ENCODE measurements at places on chromosomes 5 and 9. TPM values are rescaled to one million over a fixed set of nuclear protein-coding genes. Genes with fewer than 3 reads are reported as not detected.
A peak's percentile ranks its signal among the peaks of the same experiment; 100 is the strongest.

The NDUFB6 gene
- total RNA-seq: 51.8 TPM

The QRFP gene
- total RNA-seq: not detected

The TCF7 gene
- 1.6 TPM for total RNA-seq

The SLC36A3 gene
- total RNA-seq: not detected

The C8G gene
- total RNA-seq: 1.4 TPM

The DDX4 gene
- total RNA-seq: not detected

The HRH2 gene
- 8.2 TPM for total RNA-seq

The GNE gene
- 14.9 TPM for total RNA-seq

The PKD2L2 gene
- total RNA-seq: 0.29 TPM

The CNTNAP3 gene
- 14.2 TPM for total RNA-seq

The THG1L gene
- total RNA-seq: 8.4 TPM

The C5orf46 gene
- total RNA-seq: 1.9 TPM

The PDCD1LG2 gene
- total RNA-seq: 5.4 TPM

The PBX3 gene
- total RNA-seq: 54.0 TPM

The DNAI1 gene
- not detected for total RNA-seq

The UBQLN1 gene
- 75.6 TPM for total RNA-seq

GRCh38 chr9:114312513-114312875 is 10.4 kb upstream of the ORM1 start:
- peak; percentile 57 for DNase-seq

- peak; percentile 95 for DNase-seq
Observed at GRCh38 chr9:34664281-34665066, 2.0 kb upstream of the CCL27 start.

DNA sequence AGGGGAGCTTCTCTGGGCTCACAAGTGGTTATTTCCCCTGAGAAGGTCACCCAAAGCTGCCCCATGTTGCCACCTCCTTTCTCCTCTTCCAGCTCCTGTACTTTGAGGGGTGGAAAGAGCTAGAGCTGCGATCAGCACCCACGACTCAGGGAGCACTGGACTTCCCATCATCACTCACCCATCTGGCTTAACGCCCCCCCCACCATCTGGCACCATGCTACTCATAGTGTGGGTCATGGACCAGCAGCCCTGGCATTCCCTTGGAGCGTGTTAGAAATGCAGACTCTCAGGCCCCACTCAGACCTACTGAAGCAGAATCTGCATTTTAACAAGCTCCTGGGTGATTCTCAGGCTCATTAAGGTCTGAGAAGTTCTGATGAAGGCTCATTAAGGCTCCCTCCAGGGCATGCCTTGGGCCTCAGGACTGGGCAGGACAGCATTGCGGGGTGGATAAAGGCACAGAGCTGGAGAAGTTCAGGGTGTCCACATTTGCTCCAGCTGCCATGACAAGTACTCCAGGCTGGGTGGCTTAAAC is 67.3 kb downstream of the GALNT12 start:
- no peak for DNase-seq

- no peak for DNase-seq
Observed at GRCh38 chr9:14238079-14238478, 75.9 kb downstream of the NFIB start.

DNA sequence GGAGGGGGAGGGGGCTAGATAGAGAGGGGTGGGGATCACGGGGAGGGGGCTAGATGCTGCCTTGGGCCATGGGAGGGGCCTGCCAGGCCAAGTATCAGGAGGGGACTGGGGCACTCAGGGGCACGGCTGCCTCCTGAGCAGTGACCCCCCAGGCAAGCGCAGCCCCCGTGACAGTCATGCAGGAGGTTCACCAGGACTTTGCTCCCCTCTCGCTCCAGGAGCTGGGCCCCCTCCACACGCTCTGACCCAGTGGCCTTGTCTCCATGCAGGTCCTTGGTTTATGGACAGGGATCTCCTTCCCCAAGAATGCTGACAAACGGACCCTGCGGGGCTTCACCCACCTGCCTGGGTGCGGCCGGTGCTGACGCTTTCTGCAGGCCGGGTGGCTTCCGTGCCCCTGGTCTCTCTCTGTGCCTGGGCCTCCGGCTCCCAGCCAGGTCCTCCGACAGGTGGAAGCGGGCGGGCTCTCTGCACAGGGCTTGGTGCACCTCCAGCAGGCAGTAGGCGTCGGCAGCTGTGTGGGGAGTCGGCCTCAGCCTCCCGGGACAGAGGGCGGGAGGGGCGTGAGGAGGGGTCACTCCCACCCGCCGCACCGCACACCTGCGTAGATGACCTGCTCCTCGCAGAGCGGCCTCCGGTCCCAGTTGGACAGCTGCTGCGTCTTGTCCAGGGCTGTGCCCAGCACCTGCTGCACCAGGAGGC is 46.8 kb upstream of the NRARP start:
- DNase-seq: peak; percentile 75

- DNase-seq: no peak
Observed at GRCh38 chr5:151018846-151019245, 1.5 kb upstream of the GPX3 start.

- no peak for DNase-seq
Observed at GRCh38 chr5:143790457-143791112, 21.4 kb upstream of the HMHB1 start.

- peak; percentile 97 for DNase-seq
Observed at GRCh38 chr9:131349881-131350563, 43.9 kb upstream of the PRRC2B start.

DNA sequence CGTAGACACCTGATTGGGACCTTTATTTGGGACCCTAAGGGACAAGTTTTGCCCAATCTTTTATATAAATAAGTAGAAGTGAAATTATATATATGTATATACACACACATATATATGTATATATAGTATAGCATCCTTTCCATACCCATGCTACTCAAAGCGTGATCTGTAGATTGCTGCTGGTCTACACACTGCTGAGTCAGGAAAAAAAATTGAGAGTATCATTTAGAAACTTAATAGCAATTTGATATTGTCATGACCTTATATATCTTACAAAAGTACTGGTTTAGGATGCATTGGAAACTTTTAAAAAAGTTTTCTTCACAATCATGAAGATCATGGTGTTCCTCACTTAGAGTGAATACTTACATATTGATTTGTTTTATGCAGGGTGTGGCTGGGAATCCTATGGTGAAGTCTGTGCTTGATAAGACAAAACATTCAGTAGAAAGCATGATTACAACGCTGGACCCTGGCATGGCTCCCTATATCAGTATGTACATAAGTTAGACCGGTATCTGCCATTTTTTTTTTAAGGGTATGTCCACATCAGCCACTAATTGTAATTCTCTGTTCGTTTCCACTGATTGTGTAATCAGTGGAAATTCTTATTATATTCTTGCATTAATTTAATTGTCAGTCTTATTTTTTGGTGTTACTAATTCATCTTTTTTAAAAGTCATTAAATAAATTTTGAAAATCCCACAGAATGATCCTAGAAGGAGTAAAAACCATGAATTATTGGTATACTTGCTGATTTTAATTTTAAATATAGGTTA is 12.7 kb downstream of the PRRC1 start:
- DNase-seq: no peak

DNA sequence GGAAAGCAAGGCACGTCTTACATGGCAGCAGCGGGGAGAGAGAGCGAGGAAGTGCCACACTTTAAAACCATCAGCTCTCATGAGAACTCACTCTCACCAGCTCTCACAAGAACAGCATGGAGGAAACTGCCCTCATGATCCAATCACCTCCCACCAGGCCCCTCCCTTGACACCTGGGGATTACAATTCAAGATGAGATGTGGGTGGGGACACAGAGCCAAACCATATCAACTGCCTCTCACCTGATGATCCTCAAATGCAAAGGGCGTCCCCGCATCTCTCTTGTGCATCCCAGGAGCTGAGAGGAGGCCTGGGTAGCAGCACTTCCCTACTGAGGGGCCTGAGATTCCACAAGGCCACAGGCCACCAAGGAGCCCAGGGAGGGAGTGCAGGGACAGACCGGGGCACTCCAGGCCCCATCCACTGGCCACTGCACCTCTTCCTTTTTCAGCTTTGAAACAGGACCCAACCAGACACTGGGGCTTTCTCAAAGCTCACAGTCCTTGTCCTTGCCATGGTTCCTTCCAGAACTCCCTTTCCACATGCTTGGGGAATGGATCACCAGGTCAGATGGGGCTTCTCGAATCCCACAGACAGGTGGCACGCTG is 54.5 kb upstream of the IL17B start:
- DNase-seq: no peak

DNA sequence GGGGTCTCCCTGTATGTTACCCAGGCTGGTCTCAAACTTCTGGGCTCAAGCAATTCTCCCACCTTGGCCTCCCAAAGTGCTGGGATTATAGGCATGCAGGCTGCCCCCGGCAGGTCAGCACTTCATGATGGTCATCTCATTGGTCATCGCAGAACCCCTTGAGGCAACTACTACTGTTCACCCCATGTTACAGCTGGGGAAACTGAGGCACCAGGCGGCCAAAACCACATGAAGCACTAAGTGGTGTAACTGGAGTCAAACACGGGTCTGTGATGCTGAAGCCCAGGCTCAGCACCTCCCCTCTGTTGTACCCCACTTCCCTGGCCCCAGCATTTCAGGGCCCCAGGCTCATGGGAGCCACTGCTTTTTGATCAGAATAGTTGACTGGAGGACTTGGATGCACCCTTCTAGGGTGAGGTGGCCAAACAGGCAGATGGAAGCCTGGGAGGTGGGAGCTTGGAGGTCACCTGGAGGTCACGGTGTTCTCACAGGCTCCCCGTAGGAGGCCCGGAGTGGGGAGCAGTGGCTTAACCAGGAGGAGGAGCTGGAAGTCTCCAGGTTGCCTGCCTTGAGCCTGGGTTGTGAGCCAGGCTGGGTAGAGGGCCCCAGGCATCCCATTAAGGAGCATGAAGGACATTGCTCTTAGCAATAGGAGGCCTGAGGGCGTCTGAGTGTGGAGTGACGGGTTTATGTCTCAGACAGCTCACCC is 57.3 kb upstream of the RPL26L1 start:
- no peak for DNase-seq

GRCh38 chr5:172274951-172275753 is 8.4 kb downstream of the UBTD2 start:
- no peak for DNase-seq

GRCh38 chr5:150221471-150221870 is 31.6 kb downstream of the SLC6A7 start:
- DNase-seq: no peak

GRCh38 chr5:89191374-89191773 is 308.4 kb upstream of the MEF2C start:
- DNase-seq: no peak

- no peak for DNase-seq
Observed at GRCh38 chr5:179974946-179975712, 67.4 kb upstream of the TBC1D9B start.

DNA sequence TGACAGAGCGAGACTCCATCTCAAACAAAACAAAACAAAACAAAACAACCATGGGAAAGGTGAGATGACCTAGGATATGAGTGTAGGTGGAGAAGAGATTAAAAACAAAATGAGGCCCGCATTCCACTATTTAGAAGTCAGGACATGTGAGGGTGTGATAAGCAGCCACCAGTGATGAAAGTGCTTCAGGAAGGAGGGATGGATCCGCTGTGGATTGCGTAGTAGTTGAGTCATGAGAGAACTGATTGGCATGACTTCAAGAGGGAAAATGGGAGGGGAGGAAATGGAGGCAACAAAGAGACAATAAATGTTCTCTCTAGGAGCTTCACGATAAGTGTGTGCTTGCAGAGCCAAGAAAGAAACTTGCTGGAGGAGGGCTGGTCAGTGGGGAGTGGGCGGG is 367.6 kb downstream of the ARL15 start:
- DNase-seq: no peak

DNA sequence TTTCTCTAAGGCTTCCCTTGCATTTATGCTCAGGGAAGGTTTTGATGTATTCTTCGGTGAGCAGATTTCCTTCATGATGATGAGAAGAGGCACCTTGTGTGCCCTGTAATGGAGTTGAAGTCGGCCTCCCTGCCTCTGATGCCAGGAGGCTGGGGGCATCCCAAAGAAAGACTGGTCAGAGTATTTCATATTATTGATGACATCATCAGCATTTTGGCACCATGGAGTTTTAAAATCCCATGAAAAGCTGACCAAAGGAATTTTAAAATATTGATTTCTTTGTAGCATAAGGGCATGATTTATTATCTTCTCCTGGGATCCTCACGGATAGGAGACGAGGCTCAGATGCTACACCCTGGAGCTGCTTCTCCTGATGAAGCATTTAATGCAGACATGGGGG is 231.2 kb upstream of the IRX1 start:
- peak; percentile 19 for DNase-seq

- DNase-seq: no peak
Observed at GRCh38 chr9:119086590-119086989, 282.6 kb downstream of the BRINP1 start.

- DNase-seq: peak; percentile 91
Observed at GRCh38 chr9:34992376-34992951, 2.9 kb downstream of the DNAJB5 start.

DNA sequence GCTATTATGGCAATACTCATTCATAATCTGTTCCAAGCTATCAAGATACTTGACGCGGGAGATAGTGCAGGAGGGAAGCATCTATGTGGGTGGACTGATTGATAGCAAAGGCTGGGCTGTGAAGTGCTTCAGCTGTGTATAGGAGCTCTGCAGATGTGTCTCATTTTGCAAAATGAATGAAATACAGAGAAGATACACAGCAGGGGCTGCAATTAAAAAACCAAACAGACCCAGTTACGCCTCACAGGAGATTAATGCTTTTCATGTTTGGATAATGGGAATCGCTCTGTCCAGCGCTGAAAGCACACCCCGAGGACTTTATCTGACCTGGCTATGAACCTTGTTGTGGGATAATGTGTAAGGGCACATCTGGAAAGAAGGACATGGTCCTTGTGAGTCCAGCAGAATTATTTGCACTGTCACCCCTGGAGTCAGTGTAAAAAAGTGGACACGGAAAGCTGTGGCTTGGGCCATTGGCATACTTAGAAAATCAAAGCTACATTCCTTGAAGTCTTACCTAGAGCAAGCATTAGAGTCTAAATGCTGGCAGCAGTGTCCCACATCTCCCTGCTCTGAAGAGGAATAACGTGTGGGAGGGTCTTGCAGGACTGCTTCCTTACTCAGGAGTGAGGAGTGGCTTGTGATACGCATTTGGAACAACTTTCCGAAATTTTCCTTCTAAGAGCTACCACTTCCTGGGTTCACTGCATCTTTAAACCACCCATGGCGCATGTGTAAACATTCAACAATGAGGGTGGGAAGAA is 2.6 kb downstream of the SH3RF2 start:
- no peak for DNase-seq

DNA sequence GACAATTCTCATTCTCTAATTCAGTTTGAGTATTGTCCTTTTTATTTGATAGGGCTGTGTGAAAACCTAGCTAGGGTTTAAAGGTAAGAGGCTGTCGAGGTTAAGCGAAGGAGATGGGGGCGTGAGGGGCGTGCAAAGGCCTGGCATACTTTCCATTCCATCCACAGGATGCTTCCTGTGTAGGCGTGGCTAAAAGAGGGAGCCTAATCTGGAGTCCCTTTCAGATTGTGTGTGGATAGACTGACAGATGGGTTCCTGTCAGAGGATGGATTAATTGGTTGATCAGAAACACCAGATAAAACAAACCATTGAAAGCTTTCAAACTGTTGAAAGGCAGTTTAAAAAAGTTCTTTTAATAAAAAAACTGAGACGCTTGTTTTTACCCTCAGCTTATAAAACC is 1.1 kb upstream of the ELL2 start:
- DNase-seq: no peak

- DNase-seq: no peak
Observed at GRCh38 chr5:115888027-115888426, 46.3 kb downstream of the AP3S1 start.

GRCh38 chr5:1465117-1465516 is 19.9 kb upstream of the SLC6A3 start:
- no peak for DNase-seq

Data from posterior vena cava (tissue), 2 donors.